ENCODE measurements at places on chromosomes 3 and 15.
A peak's percentile ranks its signal among the peaks of the same experiment; 100 is the strongest.

DNA sequence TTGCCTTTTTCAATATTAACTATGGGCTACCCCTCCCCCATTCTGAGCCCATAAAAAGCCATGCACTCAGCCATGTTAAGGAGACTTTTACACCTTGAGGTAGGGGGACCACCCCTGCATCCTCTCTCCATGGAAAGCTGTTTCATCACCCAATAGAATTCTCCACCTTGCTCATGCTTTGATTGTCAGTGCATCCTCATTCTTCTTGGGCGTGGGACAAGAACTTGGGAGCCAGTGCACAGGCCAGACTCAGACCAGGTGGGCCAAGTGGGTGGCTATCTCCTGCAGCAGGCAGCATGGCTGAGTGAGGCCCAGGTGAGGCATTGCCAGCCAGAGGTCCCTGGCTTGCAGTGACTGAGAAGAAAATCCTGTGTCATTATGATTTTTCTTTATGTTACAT is 357.4 kb upstream of the CDIN1 start:
- no peak for DNase-seq

GRCh38 chr3:52372822-52373504 is 56.8 kb downstream of the DNAH1 start:
- DNase-seq = no peak

- DNase-seq = no peak
Observed at GRCh38 chr3:88312256-88312655, 162.5 kb downstream of the C3orf38 start.

DNA sequence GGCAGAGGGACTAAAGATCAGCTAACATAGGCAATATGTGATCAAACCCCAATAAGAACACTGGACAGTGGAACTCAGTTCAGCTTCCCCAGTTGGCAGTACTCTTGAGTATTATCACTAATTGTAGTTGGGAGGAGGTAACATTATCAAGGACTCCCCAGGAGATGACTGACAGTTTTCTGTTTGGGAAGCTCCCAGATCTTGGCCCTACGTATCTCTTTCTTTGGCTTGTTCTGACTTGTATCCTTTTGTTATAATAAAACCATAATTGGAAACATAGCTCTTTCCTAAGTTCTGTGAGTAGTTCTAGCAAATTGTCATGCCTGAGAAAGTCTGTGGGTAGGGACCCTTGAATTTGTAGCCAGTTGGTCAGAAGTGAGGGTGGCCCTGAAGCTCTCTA is 316.4 kb downstream of the ZNF621 start:
- no peak for DNase-seq

GRCh38 chr15:48868023-48868422 is 9.9 kb upstream of the EID1 start:
- DNase-seq = no peak

DNA sequence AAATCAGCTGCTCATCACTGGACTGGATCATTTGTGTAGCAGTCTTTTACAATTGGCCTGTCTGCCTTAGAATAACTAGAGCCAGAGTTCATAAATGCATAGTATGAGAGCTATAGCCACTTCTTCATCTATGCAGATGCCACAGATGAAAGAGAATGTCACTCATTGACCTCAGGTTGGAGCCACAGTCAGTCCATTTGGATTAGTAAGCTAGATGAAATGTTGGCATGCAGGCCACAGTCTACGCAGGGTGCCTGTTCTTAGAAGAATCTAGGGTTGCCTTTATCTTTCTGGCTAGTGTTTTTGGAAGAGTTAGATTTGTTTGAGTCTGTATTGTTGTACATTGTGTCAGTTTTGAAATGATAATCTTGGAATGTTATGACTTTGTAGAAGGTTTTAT is 25.4 kb upstream of the EDEM1 start:
- DNase-seq = no peak

GRCh38 chr15:78162038-78162437 is 12.9 kb downstream of the IDH3A start:
- DNase-seq = no peak

DNA sequence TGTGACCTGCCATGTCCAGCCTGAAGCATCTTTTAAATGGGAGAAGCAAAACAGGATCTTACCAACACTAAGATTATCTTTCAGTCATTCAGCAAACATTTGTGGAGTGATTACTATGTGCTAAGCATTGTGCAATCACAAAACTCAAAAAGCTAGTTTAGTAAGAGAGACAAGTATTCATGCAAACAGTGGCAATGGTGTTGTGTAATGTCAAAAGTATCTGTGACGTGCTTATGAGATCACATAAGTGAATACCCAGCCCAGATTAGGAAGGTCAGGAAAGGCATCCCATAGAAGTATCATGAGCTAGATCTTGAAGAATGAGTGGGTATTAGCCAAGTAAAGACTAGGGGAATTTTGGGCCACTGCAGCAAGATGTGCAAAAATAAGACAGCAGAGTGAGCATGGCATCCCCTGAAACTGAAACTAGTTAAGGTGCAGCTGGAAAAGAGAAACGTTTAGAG is 32.1 kb downstream of the SEC62 start:
- DNase-seq = no peak

GRCh38 chr15:89660556-89660955 is 5.3 kb upstream of the KIF7 start:
- DNase-seq = no peak

GRCh38 chr3:119781330-119782198 is at the start of gene NR1I2:
Gene NR1I2, plus strand, starts transcription at chr3:119782101.
- DNase-seq = no peak

DNA sequence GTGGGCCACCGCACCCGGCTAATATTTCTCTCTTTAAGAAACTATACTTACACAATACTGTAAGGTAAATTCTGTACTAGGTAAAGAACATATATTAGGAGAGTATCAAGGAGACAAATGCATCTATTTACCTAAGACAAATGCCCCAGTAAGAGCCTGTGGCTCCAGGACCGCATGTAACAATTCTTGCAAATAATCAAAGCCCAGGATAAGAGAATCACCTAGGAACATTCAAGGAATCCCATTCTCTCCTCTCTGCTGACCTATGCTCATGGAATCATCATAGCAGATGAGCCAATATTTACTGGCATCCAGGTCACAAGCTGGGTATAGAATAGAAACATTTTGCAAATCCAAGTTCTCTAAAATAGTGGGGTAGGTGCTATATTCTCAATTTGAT is 347.7 kb downstream of the FOXP1 start:
- DNase-seq = no peak

GRCh38 chr15:34655326-34655725 is 71.9 kb upstream of the GOLGA8B start:
- DNase-seq = no peak

DNA sequence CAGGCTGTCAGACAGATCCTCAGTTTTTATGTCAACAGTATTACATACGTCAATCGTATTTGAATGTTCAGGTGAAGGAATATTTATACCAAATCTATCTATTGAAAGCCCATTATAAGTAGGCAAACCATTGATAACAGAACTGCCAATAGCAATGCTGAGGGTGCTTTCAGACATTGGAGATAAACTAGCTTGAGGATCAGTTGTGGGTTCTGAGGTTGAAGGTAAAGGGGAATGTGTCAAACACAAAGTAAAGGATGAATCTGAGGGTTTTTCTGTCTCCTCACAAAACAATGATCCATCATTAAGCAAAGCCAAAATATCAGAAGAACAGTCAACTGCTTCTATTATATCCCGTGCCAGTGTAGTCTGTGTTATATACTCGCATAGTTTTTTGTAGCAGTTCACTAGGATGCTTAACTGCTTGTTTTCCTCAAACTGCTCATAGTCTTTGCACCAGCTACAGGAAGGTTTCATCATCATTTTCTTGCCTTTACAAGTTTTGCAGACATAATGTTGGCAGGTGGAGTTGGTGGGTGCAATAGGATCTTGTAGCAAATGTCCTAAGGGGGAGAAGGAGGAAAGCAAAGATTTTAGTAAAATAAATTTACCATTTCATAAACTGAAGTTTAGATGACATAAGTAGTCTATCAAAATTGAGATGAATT is 43.8 kb downstream of the MSL2 start:
- no peak for DNase-seq

DNA sequence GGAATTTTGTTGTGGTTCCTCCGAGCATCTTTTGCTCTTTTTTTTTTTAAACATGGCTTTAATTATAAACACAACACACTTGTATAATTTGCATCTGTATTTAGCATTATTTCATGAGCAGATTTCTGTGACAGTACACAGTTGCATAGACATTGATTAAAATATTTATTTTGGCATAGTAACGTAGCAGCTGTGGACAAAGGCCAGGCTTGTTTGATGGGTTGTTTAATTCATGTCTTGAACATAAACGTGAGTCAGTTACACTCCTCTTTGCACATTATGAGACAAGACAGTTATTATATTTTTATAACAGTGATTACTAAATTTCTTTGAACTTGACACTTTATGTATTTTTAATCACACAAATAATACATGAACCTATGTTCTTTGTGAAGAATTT is 182.5 kb downstream of the CACNA2D3 start:
- no peak for DNase-seq

- DNase-seq = no peak
Observed at GRCh38 chr3:49567406-49567805, 13.1 kb downstream of the BSN start.

- no peak for DNase-seq
Observed at GRCh38 chr15:64284042-64284441, 71.9 kb downstream of the CSNK1G1 start.

- no peak for DNase-seq
Observed at GRCh38 chr3:118480101-118480860, 554.4 kb downstream of the IGSF11 start.

GRCh38 chr3:10666621-10667020 is 149.4 kb upstream of the SLC6A11 start:
- no peak for DNase-seq

DNA sequence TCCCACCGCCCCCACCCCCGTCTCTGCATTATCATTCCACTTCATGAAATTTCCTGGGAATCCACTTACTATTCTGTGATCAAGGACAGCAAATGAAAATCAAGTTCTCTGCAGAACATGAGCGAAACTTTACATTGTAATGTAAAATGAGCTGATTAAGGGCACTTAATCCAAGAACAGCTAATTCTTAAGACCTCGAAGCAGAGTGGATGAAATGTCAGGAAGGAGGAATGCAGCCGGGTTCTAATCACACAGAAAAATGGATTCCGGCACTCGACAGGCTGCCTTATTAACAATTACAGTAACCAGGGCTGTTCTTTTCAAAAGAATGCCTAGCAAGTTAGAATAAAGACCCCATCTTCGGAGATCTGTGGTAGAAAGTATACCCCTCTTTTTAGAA is 57.5 kb downstream of the RFTN1 start:
- no peak for DNase-seq

- peak; percentile 38 for DNase-seq
Observed at GRCh38 chr15:98421419-98422129, 226.8 kb upstream of the IGF1R start.

DNA sequence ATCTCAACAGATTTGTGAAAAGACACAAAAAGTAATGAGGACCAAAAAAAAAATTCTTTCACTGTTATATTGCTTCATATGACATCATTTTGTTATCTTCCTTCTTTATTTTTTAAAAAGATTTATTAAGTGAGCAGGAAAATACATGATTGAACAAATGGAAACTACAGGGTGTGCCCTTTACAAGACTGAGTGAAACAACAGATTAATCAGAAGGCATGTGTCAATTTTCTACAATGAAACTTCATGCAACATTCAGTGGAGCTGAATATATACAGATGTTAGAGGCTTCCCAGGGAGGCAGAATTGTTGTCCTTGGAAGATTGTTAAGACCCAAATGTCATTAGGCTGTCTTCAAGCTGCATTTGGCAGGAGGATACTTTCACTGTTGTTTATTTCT is 28.4 kb upstream of the SLC2A2 start:
- no peak for DNase-seq

GRCh38 chr3:11455956-11456355 is 183.8 kb downstream of the ATG7 start:
- DNase-seq = no peak

- no peak for DNase-seq
Observed at GRCh38 chr3:195094191-195094921, 176.6 kb downstream of the XXYLT1 start.

DNA sequence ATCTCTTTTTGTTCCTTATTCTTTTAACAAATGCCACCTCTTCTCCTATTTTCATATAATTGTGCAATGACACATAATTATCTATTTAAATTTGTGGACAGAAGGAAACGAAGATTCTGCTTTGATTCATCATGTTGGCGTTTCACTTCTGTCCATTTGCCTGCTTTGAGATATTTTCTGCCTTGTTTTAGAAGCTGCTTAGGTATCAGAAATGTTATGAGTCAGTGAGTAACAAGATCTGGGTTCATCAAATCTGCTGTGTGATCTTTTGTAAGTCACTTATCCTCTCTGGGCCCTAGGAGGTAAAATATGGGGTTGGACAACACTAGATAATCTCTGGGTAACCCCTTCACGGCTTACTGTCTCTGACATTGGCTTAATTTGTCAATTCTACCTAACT is 7.3 kb upstream of the MINDY4B start:
- DNase-seq = no peak

DNA sequence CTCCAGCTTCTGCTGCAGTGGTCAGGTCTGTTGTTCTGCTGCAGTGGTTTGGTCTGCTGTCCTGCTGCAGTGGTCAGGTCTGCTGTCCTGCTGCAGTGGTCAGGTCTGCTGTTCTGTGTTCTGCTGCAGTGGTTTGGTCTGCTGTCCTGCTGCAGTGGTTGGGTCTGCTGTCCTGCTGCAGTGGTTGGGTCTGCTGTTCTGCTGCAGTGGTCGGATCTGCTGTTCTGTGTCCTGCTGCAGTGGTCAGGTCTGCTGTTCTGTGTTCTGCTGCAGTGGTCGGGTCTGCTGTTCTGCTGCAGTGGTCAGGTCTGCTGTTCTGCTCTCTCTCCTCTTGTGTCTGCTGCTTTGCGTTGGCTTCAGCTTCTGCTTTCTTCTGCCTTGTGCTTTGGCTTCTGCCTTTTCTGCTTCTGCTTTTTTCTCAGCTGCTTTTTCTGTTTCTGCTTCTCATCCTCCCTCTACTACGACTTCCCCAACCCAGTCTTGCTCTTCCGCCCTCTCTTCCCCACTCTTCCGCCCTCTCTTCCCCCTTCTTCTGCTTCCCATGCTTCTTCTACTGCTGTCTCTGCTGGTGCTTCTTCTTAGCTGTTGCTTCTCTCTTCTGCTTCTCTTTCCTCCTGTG is 50.7 kb downstream of the FAM43A start:
- DNase-seq = no peak

- DNase-seq = no peak
Observed at GRCh38 chr3:99544786-99545281, 93.6 kb upstream of the COL8A1 start.

GRCh38 chr3:148307443-148307843 is 390.3 kb upstream of the AGTR1 start:
- no peak for DNase-seq

DNA sequence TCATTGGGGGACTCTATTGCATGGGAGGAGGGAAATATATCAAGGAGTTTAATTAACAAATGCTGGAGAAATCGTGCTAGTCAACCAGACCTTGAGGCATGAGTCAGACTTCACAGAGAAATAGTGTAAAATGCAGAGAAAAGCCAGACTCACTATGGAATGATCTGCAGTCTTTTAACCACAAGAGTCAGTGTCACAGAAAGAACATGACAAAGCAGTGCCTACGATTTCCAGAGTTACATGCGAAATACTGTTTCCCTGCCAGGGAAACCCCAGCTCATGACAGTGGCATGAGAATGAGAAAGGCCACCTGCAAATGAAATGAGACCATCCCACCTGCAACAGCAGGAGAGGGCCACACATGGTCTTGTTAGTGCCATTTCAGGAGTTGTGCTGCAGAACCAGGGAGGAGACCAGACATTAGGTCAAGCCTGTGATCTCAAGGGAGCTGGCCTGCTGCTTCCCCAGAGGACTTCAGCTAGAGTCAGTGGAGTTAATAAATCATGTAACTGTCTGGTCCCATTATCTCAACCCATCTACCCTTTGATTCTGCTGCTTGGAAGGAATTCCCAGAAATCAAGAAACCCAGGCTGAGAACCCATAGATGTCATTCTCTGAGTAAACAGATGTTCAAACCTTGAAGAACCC is 79.0 kb downstream of the ERC2 start:
- DNase-seq = no peak
